ENCODE measurements at places on chromosomes 3 and 15.
A peak's percentile ranks its signal among the peaks of the same experiment; 100 is the strongest.

- no peak for DNase-seq
Observed at GRCh38 chr15:82110144-82110543, 64.3 kb upstream of the MEX3B start.

GRCh38 chr3:129521611-129522010 lies 6.8 kb upstream of the RHO start:
- no peak for DNase-seq

GRCh38 chr3:190385731-190386688 lies 2.0 kb upstream of the CLDN16 start:
- peak; percentile 55 for DNase-seq

- no peak for DNase-seq
Observed at GRCh38 chr3:132723024-132723950, 1.1 kb upstream of the NPHP3 start.

DNA sequence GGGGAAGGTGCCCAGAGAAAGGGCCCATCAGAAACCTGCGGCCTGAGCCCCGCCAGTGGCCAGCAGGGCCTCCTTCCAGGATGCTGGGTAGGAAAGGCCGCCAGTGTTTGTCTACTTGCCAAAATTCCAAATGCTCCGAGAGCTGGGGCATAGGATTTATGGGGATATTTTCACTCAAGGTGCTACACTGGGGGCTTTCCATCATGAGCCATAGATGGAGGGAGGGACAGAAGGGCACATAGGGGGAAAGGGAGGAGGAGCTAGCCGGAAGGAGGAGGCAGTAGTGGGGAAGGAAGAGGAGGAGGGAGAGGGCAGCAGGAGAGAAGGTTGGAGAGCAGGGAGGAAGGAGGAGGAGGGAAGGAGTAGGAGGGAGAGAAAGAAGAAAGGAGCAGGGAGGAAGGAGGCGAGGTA lies 494.7 kb upstream of the PROK2 start:
- DNase-seq = no peak

GRCh38 chr3:52176951-52177700 lies 20.8 kb upstream of the ALAS1 start:
- DNase-seq = no peak

- DNase-seq = no peak
Observed at GRCh38 chr3:129594409-129594808, 12.1 kb downstream of the PLXND1 start.

GRCh38 chr3:159482241-159482993 lies 506.2 kb upstream of the IL12A start:
- DNase-seq = no peak

GRCh38 chr3:131596884-131597283 lies 94.1 kb upstream of the MRPL3 start:
- no peak for DNase-seq

GRCh38 chr15:94968133-94968532 lies 736.8 kb downstream of the MCTP2 start:
- DNase-seq = no peak

DNA sequence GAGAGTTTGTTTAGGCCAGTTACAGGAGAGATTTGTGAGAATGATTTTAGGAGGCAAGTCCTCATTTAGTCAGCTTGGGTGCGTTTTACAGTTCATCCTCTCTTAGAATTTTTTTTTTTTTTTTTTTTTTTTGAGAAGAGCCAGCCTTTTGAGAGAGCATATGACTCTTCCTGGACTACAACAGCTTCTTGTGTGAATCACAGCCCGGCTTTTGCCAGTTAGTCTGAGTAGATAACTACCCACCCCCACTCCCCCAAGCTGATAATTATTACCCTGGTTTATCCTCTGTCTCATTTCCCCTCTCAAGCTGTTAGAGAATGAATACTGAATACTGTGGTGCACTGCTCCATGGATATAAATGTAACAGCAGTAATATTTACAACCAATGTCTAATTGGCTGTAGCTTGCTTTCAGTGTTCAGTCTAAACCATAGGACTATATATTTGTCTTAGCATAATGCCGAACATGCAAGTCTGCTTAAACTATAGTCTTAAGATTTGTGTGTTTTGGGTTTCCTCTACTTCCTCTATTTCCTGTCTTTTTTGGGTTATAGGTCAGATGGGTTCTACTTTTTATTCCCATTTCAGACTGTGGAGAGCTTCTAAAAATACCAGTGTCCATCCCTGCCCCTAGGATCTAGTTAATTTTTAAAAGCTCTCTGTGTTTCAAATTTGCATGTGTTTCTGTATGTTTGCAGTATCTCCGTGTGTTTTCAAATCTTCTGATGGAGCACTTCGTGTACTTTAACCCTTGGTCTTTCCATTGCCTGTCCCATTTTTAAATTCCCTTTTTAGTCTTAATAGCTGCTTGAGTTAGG lies 8.0 kb downstream of the CHD2 start:
- no peak for DNase-seq

- no peak for DNase-seq
Observed at GRCh38 chr3:170323331-170323730, 34.2 kb upstream of the SKIL start.

DNA sequence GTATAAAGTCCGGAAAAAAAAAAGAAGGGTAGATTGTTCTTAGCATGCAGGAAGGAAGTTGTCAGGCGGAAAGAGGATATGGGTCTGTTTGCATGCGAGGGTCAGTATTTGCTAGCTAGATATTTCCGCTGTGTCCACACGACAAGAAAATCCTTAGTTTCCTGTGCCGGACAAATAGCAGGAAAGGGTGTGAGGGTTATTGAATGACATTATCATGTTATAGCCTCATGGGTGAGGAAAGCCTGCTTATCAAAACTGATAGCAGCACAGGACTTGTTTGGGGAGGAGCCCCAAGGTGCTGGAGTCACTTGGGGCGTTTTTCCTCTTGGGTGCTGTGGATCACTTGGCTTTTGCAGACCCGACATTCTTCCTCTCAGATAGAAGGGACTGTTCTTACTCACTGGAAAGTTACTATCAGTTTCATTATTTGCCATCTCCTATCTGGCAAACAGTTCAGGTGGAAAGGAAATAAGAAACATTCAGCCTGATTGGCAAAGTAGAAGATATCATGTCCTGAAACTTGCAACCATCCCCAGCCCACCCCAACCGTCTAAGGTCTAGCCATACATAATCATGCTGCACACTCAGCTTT lies 127.2 kb upstream of the DPH6 start:
- no peak for DNase-seq

- no peak for DNase-seq
Observed at GRCh38 chr3:133856316-133856715, 39.4 kb downstream of the RAB6B start.

DNA sequence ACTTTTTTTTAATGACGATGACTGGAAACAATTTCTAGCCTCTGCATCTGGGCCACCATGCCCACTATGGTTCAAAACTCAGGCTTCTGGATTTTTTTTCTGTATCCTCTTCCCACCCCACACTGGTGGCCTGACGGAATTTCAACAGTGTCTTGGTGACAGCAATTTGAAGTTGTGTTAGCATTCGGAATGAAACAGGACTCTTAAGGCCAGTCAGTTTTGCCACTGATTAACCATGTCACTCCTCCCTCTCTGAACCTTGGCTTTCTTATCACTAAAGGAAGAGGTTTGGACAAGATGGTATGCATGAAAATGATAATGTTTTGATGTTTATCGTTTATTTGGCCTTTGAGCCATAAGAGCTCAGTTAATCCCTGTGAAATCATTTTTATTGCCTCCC lies 41.6 kb upstream of the BDH1 start:
- no peak for DNase-seq

DNA sequence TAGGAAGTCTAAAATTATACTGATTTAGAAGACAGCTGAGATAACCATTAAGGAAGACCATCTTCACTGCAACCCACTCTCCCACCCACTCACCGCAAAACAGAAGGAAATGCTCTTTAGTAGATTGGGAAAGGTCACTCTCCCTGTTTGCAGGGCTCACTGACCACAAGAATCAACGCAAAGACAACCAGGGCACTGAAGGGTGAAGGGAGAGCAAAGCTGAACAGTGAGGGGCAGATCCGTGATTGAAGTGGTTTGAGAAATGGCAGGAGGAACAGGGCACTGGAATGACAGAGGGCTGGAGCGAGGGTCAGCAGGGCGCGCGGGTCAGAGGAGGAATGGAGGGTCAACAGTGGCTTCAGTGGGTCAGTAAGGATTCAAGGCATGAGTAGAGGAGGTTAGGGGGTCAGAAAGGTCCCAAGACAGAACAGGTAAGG lies 520 bp downstream of the MESD start:
- no peak for DNase-seq

- DNase-seq = no peak
Observed at GRCh38 chr3:158970006-158970405, 168.2 kb downstream of the MFSD1 start.

DNA sequence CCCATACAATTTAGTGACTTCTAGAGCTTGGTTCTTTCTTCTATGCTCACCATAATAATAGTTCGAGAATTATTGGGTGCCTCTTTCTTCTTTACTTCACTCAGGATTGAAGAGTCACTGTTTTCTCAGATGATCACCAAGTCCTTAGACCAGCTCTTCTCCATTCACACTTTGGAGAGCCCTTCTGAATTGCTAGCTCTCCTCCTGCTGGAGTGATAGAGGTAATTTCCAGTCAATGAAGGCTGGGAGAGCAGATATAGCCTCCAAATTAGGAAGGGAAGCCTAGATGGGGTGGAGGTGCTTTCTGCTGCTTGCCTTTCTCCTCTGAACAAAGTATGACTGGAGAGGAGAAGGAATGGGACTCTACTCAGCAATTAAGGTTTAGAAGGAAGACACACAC lies 10.7 kb upstream of the BBX start:
- no peak for DNase-seq

DNA sequence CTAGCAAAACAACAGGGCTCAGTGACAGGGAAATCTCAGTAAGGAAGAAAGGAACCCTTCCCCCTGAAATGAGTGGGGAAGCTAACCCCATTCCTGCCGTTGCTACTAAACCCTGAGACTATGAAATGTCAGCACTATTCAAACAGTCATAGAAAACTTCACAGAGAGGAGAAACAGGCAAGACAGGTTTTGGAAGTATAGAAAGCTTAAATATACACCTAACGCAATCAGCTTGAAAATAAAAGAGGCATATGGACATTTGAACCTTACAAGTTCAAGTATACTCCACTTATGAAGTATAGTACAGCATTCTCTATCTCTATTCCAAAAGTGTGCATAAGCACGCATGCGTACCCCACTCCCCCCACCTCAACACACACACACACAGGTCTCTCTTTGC lies 17.6 kb upstream of the FRMD4B start:
- DNase-seq = no peak

DNA sequence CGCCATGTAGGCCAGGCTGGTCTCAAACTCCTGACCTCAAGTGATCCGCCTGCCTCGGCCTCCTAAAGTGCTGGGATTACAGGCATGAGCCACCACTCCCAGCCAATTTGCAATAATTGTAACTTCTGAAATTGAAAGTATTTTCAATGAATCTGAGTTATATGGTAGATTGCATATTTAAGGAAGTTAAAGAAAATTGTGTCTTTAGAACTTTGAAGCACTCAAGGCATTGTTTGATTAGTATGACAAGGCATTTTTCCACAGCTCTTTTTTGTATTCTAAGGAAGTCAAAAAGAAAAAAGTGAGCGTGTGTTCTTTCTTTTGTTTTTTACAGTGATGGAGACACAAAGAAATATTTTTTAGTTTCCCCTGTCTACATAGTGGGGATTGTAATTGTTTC lies 15.7 kb upstream of the RPLP1 start:
- no peak for DNase-seq

DNA sequence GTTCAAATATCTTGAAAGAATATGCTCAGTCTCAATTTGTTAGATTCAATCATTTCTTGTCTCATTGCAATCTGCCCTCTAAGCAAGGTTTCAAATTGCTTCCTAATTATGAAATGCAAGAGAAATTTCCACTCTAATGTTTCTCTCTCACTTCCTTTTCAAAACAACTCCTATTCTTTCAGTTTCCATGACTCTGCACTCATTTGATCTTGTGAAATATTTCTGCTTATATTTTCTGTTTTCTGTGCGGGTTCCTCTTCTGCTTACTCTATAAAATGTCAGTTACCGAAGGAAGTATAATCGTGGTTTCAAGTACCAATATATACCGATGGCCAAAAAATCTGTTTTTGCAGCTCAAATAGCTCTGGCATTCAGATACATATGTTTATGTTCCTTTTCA lies 521.9 kb upstream of the NAALADL2 start:
- no peak for DNase-seq

GRCh38 chr3:106184540-106185457 lies 316.0 kb upstream of the CBLB start:
- DNase-seq = no peak

DNA sequence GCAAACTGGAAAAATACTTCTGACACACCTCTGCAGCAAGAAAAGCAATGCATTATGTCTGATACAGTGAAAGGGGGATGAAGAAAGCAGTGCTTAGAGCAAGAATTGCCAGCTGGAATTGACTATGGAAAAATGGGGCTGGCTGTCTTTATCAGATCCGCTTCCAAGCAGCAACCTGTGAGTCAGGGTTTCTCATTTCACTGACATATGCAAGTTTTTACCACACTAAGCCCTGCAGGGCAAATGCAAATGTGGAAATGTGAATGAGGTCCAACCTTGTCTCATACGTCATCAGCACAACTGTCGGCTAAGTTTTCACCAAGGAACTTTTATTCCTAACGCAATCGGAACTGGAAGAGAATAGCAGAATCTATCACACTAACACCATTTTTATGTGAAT lies 172.5 kb upstream of the GADL1 start:
- DNase-seq = peak; percentile 63

GRCh38 chr3:175778994-175779393 lies 919.9 kb downstream of the NAALADL2 start:
- no peak for DNase-seq

- no peak for DNase-seq
Observed at GRCh38 chr3:49761661-49762060, 24.7 kb downstream of the IP6K1 start.

- DNase-seq = no peak
Observed at GRCh38 chr3:187150599-187150998, 11.3 kb upstream of the RPL39L start.

DNA sequence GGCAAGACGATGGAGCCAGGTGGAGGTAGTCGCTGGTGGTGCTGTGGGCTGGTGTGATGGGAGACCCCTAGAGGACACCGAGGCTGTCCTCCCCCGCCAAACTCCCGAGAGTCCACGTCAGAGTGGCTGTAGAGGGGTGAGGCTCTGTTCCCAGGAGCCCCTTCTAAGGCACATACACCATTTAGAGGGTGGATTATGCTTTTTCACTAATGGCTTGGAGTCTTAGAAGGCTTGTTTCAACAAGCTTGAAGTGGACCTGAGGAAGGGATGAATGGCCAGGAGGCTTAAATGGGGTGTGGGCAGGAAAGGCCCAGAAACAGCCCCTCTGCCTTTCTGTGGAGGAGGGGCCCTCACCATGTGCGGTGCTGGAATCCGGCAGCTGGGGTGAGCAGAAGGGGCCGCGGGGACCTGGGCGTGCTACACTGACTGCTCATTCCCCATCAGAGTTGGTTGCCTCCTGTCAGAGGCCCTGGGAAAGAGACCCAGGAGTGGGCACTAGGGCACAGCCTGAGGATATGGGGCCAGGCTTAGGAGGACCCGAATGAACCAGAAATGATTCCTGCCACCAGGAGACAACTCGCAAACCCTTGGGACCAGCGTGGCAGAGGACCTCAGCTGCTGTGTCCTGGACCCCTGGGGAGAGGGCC lies 66.2 kb downstream of the FEM1B start:
- no peak for DNase-seq
